ENCODE measurements at places on chromosomes 6 and 20.

DNA sequence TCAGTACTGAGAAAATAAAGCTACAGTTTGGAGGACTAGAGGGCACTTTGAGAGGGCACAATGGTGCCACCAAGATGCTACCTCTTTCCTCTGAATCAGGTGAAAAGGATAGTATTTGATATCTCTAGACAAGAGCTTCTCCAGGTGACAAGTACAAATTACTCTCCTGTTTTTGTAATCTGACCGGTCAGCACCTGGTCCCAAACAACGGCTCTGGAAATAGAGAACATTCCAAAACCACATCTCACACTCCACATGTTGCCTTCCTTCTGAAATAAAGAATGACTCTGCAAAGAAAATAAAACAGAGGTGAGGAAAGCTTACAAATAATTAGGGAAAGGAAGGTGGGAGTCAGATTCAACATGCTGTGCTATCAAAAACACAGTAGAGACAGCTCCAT lies 51.3 kb upstream of the CITED2 start:
- DNase-seq = no peak

DNA sequence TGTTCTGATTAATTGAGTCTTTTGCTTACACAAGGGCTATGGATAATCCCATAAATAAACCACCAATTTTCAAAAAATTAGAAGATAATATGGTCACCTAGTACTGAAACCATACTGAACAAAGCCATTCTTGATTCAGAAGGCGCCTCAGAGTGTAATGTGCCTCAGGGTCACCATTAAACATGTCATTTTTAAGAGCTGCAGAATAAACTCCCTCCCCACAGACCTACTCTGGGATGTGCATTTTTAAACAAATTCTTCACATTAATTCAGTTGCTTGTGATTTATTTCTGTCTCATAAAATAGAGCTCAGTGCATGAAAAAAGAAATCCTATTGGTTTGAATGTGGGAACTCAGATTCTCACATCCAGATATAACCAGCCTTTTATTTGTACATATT lies 202.1 kb upstream of the HEY2 start:
- no peak for DNase-seq

- peak; percentile 6 for DNase-seq
Measured at GRCh38 chr20:13784271-13784892, 337 bp downstream of the ESF1 start.

DNA sequence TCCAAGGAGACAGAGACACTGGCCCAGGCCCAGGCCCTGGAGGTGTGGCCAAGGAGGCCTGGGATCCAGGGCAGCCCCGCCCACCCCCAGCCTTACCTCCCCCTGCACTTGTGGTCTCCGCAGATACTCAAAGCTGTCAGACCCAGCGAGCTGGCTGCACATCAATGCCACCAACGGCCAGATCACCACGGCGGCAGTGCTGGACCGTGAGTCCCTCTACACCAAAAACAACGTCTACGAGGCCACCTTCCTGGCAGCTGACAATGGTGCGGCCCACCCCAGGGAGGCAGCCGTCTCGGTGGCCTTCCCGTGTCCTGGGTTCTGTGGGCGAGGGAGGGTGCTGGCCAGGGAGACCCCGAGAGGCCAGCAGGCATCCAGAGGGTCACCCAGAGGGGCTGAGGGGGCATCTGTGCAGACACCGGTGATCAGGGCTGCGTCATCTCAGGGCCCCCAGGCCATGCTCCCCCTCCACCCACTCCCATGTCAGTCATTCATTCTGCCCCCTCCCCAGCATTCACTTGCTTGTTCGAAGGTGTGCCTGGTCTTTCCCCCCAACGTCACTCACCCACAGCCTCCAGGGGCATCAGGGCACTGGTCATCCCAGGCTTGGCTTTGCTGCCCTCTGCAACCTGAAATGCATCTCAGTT lies 141.3 kb downstream of the TAF4 start:
- no peak for DNase-seq

GRCh38 chr6:56076033-56076432 lies 171.3 kb downstream of the COL21A1 start:
- DNase-seq = no peak

DNA sequence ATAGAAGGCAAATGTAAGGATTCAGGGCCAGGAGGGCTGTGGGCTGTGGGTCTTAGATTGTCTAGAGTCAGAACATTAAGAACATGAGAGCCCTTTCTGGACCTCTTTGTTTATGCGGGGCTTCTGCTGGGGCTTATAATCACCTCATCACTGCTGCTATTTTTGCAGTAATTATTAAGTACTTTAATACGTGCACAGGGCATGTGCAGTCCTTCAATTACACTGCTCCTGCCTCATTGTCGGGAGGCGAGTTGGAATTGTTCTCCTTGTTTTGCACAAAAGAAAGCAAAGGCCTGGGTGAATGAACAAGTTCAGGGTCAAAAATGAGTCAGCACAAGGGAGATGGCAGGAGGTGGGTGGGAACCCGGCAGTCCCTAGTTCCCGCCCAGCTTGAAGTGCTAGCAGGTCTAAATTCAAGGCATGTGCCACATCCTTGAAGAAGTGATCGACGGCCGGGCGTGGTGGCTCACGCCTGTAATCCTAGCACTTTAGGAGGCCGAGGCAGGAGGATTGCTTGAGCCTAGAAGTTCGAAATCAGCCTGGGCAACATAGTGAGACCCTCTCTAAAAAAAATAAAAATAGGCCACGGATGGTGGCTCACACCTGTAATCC lies 34.4 kb upstream of the PTPN1 start:
- peak; percentile 48 for DNase-seq

DNA sequence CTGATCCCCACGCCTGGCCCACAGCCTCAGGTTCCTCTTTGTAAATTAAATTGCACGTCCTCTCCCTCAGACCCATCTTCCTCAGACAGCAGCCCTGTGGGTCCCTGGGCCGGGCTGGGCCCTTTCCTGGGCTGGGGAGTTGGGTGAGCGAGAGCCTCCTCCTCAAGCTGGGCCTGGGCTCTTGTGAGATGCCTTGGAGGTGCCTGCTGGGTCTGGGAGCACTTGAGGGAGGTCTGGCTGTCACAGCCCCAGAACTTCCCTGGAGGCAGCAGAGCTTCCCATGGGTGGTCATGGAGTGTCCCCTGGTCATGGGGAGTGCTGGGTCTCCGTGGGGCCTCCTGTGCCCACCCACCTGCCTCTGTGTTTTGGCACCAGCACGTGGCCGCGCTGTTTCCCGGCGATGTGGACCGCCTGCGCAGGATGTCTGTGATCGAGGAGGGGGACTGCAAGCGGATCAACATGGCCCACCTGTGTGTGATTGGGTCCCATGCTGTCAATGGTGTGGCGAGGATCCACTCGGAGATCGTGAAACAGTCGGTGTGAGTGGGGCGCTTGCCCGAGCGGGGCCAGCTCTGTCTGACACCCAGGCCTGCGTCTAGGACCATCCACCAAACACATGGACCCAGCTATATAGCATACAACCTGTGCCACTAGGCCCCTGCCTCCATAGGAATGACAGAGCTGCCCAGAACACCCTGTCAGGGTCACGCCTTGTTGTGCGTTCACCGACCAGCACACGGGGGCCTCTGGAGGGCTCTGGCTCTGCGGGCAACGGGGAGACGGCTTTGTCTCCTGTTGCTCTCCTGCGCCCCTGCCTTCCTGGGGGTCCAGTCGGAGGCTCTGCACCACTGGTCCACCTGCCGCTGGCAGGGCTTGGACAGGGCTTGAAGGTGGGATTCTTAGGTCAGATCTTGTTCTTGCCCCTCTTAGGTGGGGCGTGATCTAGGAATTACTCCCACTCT lies 33.0 kb downstream of the PYGB start:
- no peak for DNase-seq
